ENCODE measurements at places on chromosomes 5 and 9.

DNA sequence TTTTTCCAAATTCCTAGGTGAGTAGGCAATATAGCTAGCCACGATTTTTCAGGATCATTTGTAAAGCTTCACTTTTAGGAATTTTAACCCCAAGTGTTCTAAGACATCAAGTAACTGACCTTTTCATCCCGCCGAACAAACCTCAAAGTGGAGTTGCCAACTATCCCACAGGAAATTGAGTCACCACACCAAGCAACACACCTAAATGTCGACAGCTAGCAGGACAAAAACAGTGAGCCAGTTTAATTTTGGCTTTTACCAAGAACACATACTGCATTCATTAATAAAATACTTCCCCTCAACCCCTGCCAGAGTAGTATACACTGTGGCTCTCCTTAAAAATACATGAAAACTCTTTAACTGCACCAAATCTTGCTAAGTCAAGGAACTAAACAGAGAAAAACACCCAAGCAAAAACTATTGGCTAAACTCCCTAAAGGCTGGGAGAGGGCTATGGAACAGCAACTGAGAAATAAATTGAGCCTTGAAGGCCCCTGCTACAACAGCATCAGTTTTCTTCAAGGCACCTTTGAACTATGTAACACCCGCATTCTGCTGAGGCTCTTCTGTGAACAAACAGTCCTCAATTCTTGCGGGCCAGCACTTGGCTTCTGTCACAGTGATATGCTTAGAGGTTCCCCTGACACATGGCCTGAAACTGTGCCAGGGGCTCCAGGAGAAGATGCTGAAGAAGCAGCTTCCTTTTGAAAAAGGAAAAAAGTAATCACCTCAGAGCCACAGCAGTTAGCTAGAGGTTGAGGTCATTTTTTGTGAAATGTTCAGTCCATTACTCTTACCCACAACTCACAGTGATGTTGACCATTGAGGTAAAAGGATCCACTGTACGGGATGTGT, 459.6 kb downstream of the RAB3C start:
- DNase-seq = no peak

- DNase-seq = no peak
These were observed 101.9 kb downstream of the CD180 start for GRCh38 chr5:67094476-67095300.

- DNase-seq = no peak
These were observed 22.9 kb upstream of the ABCA1 start for GRCh38 chr9:104950838-104951237.

GRCh38 chr5:42995360-42995751, 44.8 kb downstream of the ANXA2R start:
- no peak for DNase-seq

- no peak for DNase-seq
These were observed 928 bp upstream of the SELENOP start for GRCh38 chr5:42812620-42813019.

DNA sequence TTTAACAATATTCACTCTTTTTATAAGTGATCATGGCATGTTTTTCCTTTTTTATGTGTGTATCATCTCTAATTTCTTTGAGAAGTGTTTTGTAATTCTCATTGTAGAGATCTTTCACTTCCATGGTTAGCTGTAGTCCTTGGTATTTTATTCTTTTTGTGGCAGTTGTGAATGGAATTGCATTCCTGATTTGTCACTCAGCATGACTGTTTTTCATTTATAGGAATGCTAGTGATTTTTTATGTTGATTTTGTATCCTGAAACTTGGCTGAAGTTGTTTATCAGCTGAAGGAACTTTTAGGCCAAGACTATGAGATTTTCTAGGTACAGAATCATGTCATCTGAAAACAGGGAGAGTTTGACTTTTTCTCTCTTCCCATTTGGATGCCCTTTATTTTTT, 13.1 kb upstream of the SPINK13 start:
- no peak for DNase-seq
